ENCODE measurements at places on chromosomes 12 and 14.
A peak's percentile ranks its signal among the peaks of the same experiment; 100 is the strongest.

DNA sequence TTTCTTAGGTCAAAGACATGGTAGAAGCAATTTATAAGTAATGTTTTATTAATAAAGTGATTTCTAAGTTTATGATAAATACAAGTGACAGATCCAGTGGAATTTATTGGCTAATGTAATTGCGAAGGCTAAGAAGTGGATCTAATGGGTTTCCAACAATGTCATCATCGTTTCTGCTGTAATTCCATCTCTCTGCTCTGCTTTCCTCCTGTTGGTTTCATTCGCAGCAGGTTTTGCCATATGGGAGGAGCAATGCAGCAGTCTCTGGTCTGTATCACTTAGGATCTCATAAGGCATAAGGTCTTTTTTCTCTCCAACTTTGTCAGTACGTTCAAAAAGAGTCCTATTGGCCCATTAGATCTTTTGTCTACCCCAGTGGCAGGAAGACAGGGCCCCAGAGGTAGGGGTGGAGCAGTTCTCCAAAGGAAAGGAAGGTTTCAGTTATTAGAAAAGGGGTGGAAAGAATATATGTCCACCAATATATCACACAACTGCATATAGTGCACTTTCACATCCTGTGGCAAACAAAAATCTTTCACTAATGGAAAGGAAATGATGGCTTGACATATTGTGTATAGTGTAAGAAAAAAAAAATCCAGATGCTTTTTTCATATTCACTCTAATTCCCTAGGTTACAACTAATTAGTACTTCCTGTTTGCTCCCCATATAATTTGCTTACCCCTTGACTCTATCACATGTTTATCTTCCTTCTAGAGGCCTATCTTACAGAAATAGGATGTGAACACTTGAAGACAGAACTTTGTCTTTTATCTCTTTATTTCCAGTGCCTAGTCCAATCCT is 451.3 kb downstream of the ZFP36L1 start:
- DNase-seq: no peak

DNA sequence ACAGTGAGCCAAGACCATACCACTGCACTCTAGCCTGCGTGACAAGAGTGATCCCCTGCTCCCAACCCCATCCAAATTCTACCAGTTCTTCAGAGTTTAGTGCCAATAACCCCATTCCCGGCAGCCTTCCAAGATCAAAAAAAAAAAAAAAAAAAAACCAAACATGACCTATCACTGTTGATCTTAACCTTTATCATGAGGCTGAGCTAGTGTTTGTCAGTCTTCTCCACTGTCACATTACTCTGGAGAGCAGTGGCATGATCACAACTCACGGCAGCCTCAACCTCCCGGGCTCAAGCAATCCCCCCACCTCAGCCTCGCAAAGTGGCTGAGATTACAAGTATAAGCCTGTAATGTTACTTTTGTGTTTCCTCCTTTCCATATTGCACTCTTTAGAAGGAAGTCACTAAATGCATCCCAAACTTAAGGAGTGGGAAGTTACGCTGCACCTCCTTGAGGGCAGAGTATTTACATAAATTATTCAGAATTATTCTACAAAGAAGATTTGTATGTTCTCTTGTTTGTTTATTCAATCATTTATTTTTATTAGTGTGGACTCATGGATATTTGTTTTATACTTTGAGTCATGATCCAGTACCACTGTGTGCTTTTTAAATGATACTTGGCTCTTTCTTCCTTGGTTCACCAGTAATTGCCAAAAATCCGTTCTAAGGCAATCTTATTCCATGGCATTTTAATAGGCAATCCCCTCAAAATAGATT is 31.5 kb upstream of the FAM222A start:
- no peak for DNase-seq

- no peak for DNase-seq
Observed at GRCh38 chr12:75631831-75632230, 120.4 kb upstream of the KRR1 start.

- DNase-seq: no peak
Observed at GRCh38 chr14:100393906-100394732, 71.0 kb downstream of the SLC25A47 start.

DNA sequence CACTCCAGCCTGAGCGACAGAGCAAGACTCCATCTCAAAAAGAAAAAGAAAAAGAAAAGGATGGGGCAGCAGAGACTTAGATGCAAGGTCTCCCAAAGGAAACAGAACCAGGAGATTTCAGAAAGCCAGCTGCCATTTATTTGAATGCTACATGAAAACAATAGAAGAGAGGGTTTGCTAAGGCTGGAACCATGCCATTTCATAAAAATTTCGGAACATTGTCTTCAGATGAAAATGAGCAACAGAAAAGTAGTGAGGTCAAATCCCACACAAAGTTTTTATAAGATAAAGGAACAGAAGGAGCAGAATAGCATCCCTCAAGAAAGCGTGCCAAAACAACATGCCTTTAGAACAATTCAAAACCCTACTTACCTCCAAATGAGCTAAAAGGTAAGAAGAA is 175.3 kb downstream of the ETV6 start:
- no peak for DNase-seq

- no peak for DNase-seq
Observed at GRCh38 chr12:16218934-16219751, 58.3 kb downstream of the SLC15A5 start.

GRCh38 chr12:26112703-26113147 is 12.1 kb downstream of the BHLHE41 start:
- DNase-seq: no peak

- DNase-seq: no peak
Observed at GRCh38 chr12:81070846-81071245, 7.0 kb upstream of the ACSS3 start.

GRCh38 chr12:59808317-59808910 is 212.6 kb downstream of the SLC16A7 start:
- peak; percentile 43 for DNase-seq

DNA sequence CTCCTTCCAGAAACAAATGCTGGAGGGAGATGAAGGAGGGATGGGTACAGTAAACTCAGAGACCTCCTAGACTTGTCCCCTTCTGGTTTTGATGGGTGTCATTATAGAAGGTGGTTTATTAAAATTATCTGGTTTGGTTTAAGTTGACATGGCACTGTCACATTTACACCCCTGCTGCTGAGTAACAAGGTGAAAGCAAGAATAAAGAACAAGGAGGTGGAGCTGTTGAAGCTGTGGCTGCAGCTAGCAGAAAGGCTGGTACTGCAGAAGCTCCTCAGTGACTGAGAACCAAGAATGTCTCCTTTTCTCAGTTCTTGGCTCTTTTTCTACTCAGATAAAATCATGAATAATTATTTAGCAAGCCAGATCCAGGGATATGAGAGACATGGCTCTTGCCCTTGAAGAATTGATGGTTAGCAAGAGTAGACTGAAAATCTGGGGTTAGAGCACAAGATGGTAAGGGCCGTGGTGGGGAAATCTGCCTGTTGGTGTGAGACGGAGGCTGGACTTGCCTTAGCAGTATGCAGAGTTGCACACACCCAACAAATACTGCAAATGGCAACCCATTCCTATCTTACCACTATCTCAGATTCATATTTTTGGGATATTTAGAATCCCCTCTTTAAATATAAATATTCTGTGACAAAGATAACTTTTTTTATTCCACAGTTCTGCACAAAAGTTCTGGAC is at the start of gene GZMH:
Gene GZMH, minus strand, starts transcription at position 31 of the 690 bp plus-strand sequence. CDS start 72 bp downstream, outside the sequence.
- DNase-seq: peak; percentile 26

DNA sequence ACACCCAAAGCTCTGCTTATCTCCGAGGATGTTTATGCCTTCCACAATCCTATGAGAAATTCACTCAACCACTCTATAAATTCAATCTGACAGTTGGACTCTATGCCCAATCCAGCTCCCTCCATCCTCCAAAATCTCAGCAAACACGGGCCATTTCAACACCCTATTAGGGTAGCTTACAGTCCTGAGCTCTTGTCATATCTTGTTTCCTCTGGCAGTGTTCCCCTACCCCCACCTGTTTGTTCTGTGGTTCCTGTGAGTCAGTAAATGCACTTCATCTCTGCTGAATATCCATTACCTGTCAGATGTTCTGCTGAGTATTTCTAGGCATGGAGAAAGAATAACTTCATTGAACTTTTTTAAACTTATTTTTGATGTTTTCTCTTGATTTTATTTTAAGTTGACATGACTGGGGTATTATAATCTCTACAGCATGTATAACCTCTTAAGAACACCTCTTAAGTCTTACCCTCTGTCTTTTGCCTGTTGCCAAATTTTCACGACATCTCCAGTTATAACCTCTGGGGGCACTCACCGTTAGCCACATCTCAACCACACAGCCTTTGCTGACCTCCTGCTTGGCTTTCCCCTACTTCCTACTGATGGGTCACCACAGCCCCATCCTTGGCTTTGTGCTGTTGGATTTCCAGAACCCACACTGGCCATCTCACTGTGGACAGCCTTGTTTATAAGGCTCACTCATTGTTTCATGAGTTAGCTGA is 317.0 kb upstream of the TMPO start:
- DNase-seq: no peak

- no peak for DNase-seq
Observed at GRCh38 chr14:30291216-30291615, 267.7 kb upstream of the G2E3 start.

DNA sequence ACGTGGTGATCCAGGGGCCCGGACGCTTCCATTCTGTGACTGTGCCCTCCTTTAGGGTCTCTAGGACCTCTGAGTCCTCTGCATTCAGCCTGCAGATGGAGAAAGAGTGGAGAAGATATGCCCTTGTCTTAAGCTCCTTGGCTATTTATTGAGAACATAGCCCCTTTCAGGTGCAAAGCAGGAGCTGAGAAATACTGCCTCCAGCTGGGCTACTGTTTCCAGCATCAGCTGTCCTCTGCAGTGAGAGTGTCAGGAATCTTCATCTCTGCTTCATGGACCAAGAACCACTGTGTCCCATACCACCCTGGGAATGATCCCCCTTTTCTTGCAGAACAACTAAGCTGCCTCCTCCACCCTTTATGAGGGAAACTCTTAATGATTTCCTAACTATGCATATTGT is 47.8 kb upstream of the CEP83 start:
- DNase-seq: no peak

- peak; percentile 79 for DNase-seq
Observed at GRCh38 chr14:72476657-72477499, 417.0 kb downstream of the DPF3 start.

DNA sequence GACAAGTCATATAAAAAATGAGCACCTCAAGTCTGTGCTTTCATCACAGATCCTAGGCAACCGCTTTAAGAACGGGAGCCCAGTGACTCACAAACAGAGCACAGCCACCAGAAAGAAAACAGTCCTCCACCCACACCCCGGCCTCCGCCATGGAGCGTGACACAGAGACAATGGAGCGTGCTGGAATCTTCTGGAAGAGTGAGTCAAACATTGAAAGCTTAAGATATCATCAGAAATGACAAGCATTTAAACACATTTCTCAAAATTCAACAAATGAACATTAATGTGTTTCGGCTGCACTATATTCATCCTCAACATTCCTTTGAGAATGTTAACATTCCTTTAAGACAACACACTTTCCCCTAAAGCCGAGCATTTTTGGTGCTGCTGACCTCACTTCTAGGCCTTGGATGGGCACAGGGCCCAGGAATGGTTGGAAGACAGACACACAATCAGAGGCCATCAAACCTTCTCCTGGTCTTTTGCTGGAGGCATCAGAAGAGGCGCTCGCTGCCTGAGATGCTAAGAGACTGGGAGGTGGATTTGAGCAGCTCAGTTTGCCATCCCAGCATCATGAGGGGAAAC is 23.6 kb upstream of the TMEM132D start:
- no peak for DNase-seq

- DNase-seq: no peak
Observed at GRCh38 chr14:103121846-103122584, 1.2 kb upstream of the TNFAIP2 start.

DNA sequence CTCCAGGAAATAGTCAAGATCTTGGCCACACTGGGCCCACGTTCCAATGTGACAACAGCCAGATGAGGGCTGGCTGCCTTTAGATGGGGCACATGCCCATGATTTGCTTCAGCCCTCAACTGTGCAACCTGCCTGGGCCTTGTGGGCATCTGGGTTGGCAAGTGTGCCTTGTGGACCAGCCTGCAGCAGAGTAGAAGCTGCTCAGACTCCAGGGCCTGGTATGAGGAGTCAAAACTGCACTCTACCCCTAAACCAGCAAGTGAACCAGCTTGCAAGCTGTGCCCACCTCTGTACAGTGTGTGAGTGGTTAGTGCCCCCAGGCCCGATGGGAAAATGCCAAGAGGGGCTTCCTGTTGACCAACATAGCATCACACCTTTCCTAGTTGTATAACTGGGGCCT is 17.9 kb downstream of the PHETA1 start:
- no peak for DNase-seq

DNA sequence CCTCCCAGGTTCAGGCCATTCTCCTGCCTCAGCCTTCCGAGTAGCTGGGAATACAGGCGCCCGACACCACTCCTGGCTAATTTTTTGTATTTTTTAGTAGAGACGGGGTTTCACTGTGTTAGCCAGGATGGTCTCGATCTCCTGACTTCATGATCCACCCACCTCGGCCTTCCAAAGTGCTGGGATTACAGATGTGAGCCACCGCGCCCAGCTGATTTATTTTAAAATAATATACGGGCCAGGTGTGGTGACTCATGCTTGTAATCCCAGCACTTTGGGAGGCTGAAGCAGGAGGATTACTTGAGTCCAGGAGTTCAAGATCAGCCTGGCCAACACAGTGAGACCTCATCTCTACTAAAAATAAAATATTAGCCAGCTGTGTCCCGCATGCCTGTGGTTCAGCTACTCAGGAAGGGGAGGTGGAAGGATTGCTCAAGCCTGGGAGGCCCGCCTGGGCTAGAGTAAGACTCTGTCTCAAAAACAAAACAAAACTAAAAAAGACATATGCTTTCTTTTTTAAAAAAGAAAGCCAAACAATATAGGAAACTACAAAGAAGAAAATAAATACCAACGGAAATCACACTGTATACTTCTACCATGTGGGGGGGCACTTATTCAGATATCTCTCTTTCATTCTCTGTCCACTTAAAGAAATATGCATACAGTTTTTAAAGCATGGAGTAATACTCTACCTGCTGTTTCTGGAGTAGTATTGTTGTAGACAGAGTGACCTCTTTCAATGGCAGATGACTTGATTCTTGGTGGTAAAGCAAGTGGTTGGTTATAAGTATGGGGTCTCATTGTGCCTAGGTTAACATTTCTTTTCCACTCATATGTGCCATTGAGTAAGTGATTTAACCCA is 930 bp upstream of the MIA2 start:
- DNase-seq: peak; percentile 23

GRCh38 chr14:102916347-102917055 is 6.0 kb upstream of the AMN start:
- DNase-seq: no peak

DNA sequence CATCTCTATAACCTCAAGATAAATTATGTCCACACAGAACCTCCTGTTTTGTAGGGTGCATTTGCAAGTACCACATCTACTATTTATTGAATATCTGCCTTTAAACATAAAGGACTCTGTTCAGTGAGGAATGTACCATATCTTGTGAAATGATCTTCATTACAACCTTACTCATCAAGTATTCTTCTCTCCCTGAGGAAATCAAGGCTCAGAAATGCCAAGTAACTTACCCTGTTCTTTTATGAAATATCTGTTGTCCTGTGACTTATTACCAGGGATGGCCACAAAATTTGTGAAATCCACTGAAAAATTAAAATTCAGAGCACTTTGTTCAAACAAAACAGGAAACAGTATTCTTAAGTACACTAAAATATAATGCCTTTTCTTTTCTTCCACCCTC is 366.7 kb downstream of the GALC start:
- no peak for DNase-seq
